Natural killer cell (primary cell): ENCODE measurements at places on chromosomes 2 and 18. TPM values are rescaled to one million over a fixed set of nuclear protein-coding genes. Genes with fewer than 3 reads are reported as not detected.
A peak's percentile ranks its signal among the peaks of the same experiment; 100 is the strongest.

GRCh38 chr2:68741805-68742306, 7.2 kb downstream of the ARHGAP25 start:
- no peak for DNase-seq

DNA sequence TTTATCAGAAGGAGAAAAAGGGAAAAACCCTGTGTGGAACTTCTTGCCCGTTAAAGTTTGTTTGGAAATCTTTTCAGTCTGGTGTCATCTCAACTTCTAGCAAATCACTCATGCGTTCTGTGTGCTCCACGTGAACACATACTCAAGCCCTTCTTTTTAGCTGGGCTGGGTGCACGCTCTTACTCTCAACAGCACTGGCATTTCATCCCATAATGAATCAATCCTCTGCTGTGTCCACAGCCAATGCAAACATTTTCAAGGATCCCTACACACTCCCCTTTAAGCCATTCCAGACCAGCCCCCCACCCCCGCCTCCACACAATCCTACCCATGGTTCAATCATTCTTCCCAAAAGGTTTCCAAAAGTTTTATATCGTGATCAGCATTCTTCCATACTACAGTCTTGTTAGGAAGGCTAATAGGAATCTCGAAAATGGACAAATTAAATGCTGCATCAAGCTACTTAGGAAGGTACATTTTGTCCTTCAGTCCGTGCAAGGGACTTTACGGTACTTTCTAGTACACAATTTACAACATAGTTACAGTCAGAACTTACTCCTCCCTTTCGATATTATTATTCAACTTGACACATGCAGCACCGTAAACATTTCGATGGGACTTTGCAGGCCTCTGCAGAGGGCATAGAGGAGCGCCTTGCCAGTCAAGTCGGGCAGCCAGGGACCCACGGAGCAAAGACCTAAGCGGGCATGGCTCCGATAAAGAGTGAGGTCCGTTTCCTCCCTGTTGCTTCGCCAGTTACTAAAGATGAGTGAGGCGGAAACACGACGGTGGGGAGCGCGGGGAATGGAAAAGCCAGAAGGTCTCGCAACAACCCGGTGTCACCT, 1.4 kb downstream of the PTGR3 start:
- peak; percentile 29 for DNase-seq

- DNase-seq, result no peak
Measured at GRCh38 chr2:62741127-62741526, 35.6 kb downstream of the EHBP1 start.

Gene EPAS1
- 3.6 TPM for total RNA-seq

Gene SEH1L
- total RNA-seq, result 26.5 TPM

- no peak for DNase-seq
Measured at GRCh38 chr2:118853129-118853640, 5.7 kb upstream of the EN1 start.

Gene GNLY
- 4,938 TPM for total RNA-seq

Gene FAM124B
- 6.1 TPM for total RNA-seq

GRCh38 chr2:157194844-157195243, 62.7 kb upstream of the GALNT5 start:
- no peak for DNase-seq

DNA sequence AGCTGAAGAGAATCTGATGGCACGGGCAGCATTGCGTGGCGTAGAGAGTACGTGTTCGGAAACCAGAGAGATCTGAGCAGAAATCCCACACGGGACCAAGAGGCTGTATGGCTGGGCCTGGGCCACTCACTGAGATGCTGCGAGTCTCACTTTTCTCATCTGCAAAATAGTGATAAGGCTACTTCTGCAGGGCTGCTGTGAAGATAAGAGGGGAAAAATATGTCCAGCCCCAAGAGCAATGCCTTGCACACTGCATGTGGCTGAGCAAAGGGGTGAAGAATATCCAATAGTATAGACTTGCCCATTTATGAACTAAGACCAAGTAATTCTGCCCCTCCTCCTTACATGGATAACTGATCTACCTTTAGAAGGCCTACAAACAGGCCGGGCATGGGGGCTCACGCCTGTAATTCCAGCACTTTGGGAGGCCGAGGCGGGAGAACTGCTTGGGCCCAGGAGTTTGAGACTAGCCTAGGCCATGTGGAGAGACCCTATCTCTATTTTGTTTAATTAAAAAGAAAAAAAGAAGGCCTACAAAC, 3.1 kb downstream of the FECH start:
- no peak for DNase-seq

Gene PMAIP1
- 211 TPM for total RNA-seq

DNA sequence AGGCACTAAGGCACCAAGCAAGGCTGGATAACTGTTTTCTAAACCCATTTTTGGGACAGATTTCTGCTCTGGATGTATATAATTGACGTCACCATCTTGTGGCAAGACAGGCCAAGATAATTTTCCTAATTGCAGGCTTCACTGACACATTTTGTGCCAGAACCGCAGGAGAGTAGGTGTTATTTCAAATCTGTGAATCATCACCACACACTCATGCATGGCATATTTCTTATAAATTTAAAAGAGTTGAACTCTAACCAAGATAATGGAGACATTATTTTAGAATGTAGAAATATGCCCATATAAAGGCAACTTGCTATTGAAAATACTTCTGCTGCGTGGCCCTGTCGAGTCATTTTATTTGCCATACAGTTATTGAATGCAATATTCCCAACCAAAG, 68.3 kb upstream of the ACYP2 start:
- DNase-seq, result no peak

Gene LOXL3
- total RNA-seq, result 0.43 TPM

Gene MC4R
- total RNA-seq, result not detected

GRCh38 chr2:180652794-180653193, 327.6 kb upstream of the UBE2E3 start:
- no peak for DNase-seq

DNA sequence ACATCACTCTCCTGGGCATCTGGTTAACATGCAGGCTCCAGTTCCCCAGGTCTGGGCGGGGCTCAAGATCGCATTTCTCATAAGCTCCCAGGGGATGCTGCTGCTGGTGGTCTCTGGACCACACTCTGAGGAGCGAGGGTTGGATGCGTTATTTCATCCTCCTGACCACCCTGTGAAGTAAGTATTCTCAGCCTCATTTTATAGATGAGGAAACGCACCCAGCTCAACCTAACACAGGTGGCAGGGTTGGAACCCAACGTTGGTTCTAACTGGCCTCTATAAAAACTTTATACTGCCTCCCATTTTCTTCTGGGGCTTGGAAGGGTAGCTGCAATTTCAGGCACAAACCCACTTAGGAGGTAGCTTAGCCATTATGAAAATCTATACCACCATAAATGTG, 120.5 kb downstream of the FAM210A start:
- DNase-seq, result no peak

DNA sequence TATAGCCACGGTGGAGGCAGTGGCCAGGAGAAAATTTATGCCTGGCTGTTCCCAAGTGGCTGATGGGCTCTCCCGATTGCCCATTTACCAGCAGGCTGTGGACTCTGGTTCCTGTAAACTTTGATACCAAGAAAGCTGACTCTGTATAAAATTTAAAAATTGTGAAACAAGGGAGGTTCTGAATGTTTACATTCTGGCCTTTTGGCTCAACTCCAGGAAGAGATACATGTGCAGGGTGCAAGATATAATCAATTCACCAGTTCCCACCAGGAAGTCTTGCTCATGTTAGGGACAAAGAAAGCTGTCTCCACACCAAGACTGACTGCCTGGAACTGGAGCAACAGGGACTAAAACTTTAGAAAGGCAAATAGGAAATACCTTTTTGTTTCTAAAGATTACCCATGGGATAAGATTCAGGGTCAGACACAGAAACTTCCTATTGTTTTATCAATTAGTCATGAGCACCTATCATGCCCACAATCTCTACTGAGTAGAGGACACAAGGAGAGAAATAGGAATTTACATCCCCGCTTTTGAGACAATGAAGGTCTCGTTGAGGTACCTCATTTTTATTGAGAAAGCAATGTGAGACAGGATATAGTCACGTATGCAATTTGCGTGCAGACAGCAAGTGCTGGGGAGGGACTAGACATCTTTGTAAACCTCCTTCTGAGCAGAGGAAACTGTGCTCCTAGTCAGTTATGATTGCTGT, 123.5 kb downstream of the LIPG start:
- DNase-seq, result no peak

GRCh38 chr2:187543488-187543887, 10.7 kb downstream of the TFPI start:
- DNase-seq, result no peak

GRCh38 chr18:31245820-31246219, 72.1 kb upstream of the DSG1 start:
- DNase-seq, result no peak
